ENCODE measurements at places on chromosomes 3 and 15.
A peak's percentile ranks its signal among the peaks of the same experiment; 100 is the strongest.

- DNase-seq: no peak
Observed at GRCh38 chr3:55893045-55893664, 406.0 kb upstream of the WNT5A start.

- DNase-seq: no peak
Observed at GRCh38 chr3:48404440-48405342, 25.2 kb downstream of the PLXNB1 start.

- DNase-seq: no peak
Observed at GRCh38 chr15:39579487-39580116, 1.3 kb upstream of the THBS1 start.

DNA sequence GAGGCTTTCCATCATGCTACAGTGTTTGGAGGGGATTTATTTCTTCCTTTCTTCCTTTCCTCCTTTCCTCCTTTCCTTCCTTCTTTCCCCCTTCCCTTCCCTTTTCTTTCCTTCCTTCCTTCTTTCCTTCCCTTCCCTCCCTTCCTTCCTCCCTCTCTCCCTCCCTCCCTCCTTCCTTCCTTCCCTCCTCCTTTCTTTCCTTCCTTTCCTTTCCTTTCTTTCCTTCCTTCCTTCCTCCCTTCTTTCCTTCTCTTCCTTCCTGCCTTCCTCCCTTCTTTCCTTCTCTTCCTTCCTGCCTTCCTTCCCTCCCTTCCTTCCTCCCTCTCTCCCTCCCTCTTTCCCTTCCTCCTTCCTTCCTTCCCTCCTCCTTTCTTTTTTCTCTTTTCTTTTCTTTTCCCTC is 127.2 kb downstream of the EPHA3 start:
- DNase-seq: no peak

DNA sequence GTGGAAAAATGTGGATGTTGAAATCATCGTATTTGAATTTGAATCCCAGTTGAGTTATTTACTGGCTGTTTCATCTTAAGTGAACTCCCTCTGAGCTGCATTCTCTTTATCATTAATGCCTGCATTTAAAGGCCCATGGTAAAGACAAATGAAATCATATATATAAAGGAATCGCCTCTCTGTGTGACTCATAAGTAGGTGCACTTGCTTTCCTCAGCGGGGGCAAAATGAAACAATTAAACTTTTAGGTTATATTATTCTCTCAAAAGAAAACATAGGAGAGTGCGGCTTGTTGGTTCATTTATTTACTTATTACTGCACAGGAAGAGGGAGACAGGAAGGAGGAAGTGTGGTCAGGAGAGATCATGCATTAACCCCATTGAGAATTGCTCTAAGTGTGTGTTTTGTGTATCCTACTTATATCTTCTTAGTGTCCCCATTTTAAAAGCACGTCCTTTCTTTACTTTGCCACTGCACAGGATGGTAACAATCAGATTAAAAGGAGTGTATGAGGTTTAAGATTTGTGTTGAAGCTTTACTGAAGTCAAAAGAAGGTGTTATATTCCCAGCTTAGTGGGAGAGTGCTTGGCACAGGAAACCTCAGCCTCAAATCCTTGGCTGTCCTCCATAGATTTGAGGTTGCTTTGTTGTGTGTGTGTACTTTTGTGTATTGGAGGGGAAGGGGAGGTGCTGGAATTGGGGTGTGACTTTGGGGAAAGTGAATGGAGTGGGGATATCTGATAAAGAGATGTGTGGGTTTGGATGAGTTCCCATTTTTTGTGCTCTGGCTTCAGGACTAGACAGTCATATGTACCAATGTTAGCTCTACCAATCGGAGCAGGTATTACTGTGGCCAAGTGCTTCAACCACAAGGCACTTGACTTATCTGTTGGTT is 595.8 kb upstream of the NR2F2 start:
- peak; percentile 4 for DNase-seq

DNA sequence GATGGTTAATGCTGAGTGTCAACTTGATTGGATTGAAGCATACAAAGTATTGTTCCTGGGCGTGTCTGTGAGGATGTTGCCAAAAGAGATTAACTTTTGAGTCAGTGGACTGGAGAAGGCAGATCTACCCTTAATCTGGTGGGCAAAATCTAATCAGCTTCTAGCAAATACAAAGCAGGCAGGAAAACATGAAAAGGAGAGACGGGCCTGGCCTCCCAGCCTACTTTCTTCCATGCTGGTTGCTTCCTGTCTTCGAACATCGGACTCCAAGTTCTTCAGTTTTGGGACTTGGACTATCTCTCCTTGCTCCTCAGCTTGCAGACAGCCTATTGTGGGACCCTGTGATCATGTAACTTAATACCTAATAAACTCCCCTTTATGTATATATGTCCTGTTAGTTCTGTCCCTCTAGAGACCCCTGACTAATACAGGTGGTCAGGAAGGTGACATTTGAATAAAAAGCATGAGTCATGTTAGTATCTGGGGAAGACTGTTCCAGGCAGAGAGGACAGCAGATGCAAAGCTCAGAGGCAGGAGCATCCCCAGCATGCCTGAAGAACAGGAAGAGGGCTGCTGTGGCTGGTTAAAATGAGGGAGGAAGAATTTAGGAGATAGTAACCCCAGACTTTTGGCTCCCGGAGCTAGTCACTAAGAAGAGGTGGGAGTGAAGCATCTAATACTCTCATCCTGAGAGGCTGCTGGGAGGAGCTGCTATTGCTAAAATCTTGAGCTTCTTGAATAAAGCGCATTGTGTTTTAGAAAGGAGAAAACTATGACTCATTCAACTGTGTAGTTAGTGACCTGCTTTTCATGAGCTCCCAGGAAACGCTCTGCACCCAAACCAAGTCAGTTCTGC is 207.4 kb upstream of the HES1 start:
- DNase-seq: no peak

DNA sequence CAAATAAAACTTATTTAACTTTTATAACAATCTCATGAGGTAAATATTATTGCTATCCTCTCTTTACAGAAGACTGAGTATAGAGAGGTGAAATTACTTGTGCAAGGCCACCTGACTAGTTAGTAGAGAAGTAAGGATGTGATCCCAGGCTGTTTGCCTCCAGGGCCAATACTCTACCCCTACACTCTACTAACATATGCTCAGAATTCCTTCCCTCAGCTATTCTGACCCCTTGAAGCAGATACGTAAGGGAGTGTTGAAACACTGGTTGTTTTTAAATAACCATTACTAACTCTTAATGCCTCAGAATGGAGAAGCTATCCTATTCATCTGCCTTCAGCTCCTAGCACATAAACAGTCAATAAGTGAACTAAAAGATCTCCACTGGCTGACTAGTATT is 24.1 kb downstream of the CSTA start:
- DNase-seq: no peak

GRCh38 chr3:166877971-166878370 is 502.1 kb downstream of the ZBBX start:
- no peak for DNase-seq

- no peak for DNase-seq
Observed at GRCh38 chr3:171672124-171672523, 138.2 kb downstream of the PLD1 start.

- DNase-seq: no peak
Observed at GRCh38 chr3:141429371-141430035, 57.3 kb upstream of the RASA2 start.

DNA sequence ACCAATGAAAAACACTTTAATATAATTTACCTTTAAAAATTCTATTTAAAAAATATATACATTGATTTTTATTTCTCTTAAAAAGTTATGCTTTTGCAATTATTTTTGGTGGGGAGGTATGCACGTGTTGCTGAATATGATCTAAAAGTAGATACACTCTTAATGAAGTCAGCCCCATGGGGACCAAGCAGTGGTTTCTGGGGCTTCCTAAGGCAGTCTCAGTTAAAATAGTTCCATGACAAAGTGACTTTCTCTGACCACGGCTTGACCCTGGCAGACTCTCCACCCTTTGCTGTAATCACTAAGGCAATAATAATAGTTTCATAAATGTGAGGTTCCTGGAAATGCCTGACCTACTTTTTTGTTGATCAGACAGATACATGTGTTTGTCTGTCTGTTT is 50.4 kb downstream of the CCR4 start:
- no peak for DNase-seq

- no peak for DNase-seq
Observed at GRCh38 chr3:89278302-89279025, 171.0 kb downstream of the EPHA3 start.

- DNase-seq: no peak
Observed at GRCh38 chr3:64225695-64226499, 631 bp upstream of the PRICKLE2 start.

GRCh38 chr15:56715220-56715619 is 18.1 kb downstream of the ZNF280D start:
- no peak for DNase-seq

GRCh38 chr3:112557976-112558375 is 3.8 kb downstream of the ATG3 start:
- DNase-seq: no peak

- no peak for DNase-seq
Observed at GRCh38 chr3:14391033-14391432, 11.4 kb upstream of the SLC6A6 start.

- DNase-seq: no peak
Observed at GRCh38 chr3:71088019-71088708, 495.4 kb downstream of the FOXP1 start.

DNA sequence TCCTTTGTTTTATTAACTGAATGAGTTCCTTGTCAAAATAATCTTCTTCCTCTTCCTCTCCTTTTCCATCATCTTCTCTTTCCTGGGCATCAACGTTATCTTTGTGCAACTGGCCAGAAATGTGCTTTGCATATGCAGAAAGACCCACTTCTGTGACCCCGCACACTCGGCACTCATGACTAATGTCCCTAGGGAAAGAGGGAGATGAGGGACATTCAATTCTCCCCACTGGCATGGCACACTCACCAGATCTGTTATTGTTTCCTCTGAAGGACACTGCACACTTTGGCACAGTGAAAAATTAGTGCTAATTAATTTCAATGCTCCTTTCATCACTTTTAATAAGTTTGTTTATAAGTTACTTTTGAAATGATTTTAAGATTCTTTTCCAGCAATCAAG is 34.0 kb downstream of the ZNF106 start:
- DNase-seq: no peak

GRCh38 chr3:179297971-179298725 is 24.7 kb upstream of the ZNF639 start:
- no peak for DNase-seq

GRCh38 chr15:75723171-75723846 is 10.7 kb upstream of the CSPG4 start:
- no peak for DNase-seq

- DNase-seq: no peak
Observed at GRCh38 chr15:51160484-51160883, 65.8 kb upstream of the TNFAIP8L3 start.

Measured in CD4-positive, alpha-beta T cell treated with Interleukin-6 at 100 ng/mL for 8 hours (primary cell).